ENCODE measurements at places on chromosomes 5 and 9.

DNA sequence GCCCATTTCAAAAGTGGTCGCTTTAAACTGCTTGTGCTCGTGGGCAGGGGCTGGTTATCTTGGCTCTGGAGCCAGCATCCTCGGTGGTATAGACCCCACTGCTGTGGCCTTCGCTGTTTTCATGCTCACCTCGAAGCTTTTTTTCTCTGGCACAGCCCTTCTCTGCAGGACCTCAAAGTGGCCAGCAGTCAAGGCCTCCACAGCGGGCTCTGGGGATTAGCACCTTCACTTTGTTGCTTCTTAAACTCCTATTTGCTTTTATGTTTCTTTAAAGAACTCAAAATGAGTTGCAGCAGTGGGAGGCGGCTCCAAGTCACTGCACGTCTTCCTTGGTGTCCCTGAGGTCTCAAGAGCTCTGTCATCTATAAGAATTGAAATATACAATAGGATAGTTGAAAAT lies 165.1 kb downstream of the CACNA1B start:
- DNase-seq: no peak

DNA sequence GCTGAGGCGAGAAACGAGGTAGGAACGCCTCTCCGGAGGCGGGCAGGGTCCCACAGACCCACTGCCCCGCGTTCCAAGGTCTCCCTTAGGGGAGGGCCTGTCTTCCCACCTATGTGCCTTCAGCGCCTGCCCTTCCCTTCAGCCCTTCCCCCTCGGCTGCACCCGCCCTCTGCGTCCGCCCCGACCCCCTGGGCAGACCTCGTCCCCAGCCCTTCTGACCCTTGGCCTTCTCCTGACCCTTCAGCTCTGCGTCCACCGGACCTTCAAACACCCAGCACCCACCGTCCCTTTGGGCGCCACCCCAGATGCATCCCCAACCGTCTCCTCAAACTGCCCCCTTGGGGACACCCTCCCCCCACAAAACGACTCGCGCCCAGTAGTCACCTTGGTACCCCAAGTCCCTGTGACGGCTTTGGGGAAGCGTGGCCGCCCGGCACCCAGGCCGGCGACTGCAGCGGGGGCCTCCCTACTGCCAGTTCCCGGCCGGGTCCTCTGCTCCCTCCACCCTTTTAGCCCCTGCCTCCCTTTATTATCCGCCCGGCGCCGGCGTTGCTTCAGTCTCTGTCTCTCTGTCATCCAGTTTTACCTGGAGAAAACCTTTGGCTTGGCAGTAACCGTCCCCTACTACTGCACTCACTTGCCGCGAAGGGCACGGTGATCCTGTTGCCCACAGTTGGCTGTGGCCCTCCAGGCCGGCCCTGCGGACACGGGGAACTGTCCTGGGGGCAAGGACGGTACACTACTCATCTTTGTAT lies 421 bp downstream of the RUSC2 start:
- DNase-seq: no peak

GRCh38 chr5:32098291-32098690 lies 75.8 kb downstream of the GOLPH3 start:
- DNase-seq: no peak

GRCh38 chr5:31911291-31912265 lies 262.5 kb downstream of the GOLPH3 start:
- no peak for DNase-seq

- DNase-seq: no peak
Observed at GRCh38 chr9:13436591-13436990, 157.1 kb upstream of the MPDZ start.

DNA sequence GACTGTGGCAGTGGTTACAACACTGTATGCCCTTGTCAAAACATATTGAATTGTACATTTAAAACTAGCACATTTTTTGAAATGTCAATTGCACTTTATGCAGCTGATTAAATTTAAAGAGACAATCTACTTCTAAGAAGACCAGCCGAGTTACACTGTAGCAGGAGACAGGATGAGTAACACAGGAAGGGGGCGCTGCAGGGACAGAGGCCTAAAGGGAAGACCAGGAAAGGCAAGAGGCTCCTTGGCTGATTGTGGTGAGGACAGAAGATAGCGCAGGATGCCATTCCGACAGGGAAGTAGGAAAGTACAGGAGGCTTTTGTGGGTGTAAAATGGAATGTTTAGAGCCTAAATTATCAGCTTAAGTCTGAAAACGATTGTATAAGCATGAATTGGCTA lies 28.2 kb upstream of the PPP2R2B start:
- DNase-seq: no peak

DNA sequence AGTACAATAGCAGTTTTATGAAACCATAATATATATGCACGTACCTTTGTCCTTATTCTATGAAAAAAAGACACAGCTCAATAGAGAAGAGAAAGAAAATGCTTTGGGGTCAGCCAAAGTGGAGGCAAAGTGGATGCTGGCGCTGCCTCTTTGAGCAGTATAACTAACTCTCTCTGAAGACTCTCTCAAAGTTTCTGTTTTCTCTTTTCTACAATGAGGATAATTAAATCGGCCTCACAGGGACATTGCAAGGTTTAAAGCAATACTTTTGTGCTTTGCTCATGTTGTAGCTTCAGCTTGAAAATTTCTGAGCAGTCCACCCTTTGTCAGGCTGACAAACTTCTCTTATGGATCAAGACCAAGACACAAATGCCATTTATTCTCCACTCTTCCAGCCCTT lies 455.1 kb upstream of the MPDZ start:
- no peak for DNase-seq

GRCh38 chr5:8538821-8539220 lies 669.9 kb downstream of the MTRR start:
- DNase-seq: no peak

DNA sequence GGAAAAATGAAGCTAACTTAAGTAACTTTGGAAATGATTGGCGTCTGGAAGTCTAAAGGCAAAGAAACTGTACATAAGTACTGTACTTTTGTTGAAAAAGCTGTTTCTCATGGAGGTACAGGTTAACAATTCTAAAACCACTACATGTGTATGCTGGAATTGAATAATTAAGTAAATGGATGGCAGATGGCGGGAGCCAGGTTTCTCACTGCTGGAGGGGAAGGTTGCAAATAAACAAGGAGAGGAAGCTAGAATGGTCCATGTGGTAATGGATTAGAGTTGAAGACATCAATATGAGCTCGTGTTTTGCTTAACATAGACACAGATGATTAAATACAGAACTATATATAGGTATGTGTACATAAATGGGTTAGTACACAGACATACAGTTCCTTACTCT lies 43.2 kb upstream of the ASTN2 start:
- DNase-seq: no peak

DNA sequence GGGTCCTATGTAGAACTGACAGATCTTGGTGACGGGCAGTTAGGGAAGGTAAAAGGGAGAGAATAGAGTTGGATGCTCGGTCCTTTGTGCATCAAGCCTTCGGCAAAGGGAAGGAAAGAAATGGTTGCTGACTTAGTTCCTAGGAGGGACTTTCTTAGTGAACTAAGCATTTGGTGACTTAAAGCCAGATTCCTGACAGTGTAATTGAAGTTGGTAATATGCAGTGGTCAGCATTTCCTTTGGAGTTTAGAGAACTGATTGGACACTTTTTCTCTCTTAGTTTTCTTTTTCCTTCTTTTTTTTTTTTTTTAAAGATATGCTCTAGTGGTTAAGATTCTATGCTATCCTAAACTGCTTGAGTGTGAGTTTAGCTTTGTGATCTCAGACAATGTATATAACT lies 2.3 kb downstream of the CLTA start:
- DNase-seq: no peak

DNA sequence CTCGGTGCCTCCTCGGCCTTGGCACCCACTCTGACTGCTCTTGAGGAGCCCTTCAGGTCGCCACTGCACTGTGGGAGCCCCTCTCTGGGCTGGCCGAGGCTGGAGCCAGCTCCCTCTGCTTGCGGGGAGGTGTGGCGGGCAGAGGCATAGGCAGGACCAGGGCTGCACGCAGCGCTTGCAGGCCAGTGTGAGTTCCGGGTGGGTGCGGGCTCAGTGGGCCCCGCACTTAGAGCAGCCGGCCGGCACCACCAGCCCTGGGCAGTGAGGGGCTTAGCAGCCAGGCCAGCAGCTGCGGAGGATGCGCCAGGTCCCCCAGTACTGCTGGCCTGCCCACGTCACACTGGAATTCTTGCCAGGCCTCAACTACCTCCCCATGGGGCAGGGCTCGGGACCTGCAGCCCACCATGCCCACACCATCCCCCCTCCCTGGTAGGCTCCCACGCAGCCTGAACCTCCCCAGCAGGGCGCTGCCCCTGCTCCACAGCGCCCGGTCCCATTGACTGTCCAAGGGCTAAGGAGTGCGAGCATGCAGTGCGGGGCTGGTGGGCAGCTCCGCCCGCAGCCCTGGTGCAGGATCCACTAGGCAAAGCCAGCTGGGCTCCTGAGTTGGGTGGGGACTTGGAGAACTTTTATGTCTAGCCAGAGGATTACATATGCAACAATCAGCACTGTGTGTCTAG lies 602.9 kb upstream of the ST8SIA4 start:
- no peak for DNase-seq

GRCh38 chr5:111580956-111581355 lies 68.6 kb upstream of the STARD4 start:
- DNase-seq: no peak

DNA sequence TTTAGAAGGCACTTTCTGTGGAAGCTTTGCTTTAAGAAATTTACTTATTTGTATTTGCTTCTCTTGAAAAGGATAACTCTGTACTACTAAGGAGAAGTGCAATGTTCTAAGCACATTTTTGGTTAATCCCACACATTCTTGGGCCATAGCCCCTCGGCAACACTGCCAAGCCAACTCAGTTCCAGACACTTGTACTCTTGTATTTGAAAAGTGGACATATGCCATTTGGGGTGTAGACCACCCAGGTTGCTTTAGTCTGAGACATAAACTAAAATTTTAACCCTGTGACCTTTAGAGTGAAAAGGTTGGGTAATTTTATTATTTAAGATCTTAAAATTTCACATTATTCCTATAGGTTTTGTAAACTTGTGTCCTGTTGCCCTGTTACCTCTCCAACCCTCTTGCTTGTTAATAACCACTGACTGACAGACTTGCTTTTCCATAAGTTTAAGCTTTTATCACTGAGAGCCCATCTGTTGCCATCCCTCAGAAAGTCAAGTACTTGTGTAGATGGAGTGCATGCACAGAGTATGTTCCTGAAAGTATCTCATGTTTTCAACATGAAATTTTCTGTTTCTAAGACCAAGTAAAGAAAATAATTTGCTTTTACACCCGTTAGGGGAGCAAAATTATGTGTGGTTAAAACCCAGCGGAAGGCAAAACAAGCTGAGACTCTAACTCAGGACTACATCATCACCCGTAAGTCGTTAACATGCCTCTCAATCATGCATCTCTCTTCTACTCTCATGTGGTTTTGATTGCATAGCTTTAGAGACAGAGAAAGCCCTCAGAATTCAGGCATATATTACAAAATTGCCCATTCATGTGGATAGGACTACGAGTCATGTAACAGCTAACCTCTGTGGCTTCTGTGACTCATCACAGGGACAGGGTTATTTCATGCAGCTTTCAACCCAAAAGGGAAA lies 117.3 kb downstream of the GDNF start:
- no peak for DNase-seq

DNA sequence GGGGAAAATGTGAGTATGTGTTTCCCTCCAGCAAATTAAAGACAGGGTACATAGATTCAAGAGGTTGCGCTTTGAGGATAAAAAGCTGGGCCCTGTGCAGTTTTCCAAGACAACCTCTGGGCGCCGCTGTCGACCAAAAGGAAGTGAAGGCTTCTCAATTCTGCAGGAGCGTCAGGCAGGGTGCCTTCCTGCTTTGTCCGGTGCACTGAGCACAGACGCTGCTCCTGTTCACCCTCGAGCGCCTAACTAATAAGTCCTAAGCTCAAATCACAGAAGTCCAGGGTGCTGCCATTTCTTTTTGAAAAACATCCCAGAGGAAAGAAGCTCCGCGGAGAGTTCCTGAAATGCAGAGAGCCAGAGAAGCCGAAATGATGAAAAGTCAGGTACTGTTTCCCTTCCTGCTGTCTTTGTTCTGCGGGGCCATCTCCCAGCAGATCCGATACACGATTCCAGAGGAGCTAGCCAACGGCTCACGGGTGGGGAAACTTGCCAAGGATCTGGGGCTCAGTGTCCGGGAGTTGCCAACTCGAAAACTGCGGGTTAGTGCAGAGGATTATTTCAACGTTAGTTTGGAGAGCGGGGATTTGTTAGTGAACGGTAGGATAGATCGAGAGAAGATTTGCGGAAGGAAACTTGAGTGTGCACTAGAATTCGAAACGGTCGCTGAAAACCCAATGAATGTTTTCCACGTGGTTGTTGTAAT lies at the start of gene PCDHGB1:
Gene PCDHGB1, plus strand, starts transcription at position 183 of the 703 bp plus-strand sequence. Its CDS starts 162 bp downstream, at position 345.
- DNase-seq: no peak

GRCh38 chr5:139903795-139904565 lies 108.4 kb downstream of the PSD2 start:
- no peak for DNase-seq

GRCh38 chr5:162703914-162704313 lies 636.3 kb downstream of the GABRG2 start:
- DNase-seq: no peak

DNA sequence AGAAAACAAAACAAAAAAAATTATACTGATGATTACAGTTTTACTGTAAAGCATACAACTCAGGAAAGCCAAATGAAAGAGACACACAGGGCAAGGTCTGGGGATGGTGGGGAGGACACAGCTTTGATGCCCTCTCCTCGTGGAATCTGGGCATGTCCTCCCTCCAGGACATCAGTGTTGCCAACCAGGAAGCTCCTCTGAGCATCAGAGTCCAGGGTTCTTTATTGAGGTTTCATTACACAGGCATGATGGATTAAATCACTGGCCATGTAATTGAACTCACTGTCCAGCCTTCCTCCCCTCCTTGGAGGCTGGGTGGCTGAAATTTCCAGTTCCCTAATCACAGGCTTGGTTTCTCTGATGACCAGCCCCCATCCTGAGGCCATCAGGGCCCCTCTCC lies 89.6 kb upstream of the MIER3 start:
- DNase-seq: no peak

DNA sequence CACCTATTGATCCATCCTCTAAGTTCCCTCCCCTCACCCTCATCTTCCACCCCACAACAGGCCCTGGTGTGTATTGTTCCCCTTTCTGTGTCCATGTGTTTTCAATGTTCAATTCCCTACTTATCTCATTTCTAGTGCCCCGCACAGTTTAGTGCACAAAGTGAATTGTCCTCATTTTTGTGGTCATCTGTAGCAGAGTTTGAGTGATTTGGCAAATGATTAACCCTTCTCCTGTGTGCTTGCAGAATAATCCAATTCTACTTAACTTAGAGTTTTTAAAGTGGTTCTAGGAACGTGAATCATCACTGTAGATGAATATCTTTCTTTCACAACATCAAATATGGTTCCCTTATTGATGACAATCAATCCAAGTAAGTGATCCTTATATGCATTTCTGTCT lies 6.3 kb upstream of the HAPLN1 start:
- no peak for DNase-seq

DNA sequence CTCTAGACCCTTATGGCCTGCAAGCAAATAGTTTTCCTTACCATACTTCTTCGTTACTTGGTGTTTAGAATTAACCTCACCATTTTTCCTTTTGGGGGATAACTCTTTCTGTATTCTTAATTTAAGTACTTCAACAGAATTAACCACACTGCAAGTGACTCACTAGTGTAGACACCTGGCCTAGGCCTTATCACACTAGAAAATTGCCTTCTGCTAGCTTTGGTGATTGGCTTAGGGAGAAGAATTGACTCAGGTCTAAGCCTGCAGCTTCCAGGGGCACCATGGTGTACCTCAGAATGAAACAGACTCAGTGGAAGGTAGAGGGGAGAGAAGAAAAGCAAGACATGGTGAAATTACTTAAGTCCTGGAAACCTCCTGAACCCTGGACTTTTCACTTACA lies 112.8 kb upstream of the HMHB1 start:
- DNase-seq: no peak

GRCh38 chr9:130847306-130848217 lies 12.5 kb downstream of the ABL1 start:
- DNase-seq: no peak
